ENCODE measurements at places on chromosomes 2 and 18.

DNA sequence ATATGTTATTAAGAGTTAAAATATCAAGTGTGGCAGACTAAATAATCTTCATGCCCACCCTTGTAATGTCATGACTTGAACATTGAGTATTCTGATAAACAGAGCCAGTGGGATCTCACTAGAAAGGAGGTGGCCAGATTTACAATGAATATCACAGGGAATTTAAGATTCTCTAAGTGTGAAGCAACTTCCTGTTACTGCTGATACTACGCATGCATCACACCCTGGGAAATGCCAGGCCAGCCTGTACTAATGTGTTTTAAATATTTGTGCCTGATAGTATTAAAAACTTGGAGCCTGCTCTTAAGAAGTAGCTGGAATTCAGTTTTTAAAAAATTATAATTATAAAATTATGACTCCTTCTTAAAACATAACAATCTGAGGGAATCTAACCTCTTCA, 148.3 kb downstream of the LAMA3 start:
- no peak for DNase-seq

DNA sequence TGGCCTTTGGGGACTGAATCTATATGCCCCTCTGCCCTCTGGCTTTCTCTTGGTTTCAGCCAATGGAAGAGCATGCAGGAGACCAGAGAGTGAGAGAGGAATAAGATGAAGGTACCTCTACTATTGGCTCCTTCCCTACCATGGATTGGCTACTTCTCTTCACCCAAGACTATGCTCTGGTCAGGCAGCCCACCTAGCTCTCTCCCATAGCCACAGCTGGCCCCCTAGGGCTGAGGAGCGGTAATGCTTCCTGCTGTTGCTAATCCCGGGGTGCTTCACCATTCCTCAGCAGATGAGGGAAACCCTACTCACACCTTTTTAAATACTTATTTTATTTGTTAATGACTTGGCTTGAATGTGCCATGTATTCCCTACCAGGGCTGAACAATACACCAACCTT, 142.4 kb downstream of the MREG start:
- no peak for DNase-seq

GRCh38 chr2:221931251-221931991, 359.3 kb upstream of the EPHA4 start:
- DNase-seq, result no peak

- DNase-seq, result no peak
Observed at GRCh38 chr18:27860011-27860410, 316.9 kb downstream of the CDH2 start.

DNA sequence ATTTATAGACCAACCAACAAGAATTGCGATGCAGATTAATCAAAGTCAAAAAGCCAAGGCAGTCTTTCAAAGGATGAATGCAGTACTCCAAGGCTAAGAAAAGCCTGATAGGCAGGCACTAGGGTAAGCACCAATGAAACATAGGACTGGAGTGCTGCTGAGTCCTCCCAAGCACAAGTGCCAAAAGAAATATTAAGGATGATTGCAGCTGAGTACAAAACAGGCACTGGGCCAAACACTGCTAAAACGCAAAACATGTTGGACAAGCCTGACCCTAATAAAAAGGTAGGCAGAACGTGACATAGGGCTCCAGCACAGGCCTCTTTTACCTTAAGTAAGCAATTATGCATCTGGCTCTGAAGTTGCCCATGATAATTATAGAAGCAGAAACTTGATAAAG, 160.1 kb upstream of the LRP1B start:
- DNase-seq, result no peak

DNA sequence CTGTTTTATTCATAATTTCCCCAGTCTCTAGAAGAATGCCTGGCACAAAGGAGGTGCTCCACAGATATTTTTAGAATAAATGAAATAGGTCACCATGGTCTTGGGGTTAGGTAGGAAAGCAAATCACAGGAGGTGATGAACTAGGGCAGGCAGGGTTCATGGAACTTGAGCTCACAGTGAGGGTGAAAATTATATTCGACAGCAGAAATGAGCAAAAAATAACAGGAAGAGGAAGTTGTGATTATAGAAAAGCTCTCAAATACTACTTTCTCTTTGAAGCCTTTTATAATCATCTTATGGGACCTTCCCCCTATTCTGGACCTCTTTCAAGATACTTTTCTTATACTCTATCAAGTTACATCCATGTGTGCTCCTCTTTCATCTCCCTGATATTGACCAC, 4.5 kb upstream of the CREB1 start:
- DNase-seq, result no peak

GRCh38 chr2:189629531-189630453, 31.5 kb upstream of the ASNSD1 start:
- no peak for DNase-seq

DNA sequence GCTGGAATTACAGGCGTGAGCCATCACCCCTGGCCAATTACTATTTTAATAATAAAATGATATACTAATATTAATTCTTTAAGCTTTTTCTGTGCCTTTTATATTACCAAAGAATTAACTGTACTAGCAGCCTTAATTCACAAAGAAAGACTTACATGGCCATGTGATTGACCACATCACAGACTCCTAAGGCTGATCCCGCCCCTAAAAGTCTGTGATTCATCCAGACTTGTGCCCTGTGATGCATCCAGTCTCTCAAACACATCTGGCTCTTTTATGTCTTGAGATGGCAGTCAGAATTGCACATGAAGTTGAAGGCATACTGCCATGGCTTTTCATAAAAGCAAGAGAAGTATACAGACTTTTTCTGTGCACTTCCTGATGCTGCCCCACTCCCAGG, 91.7 kb downstream of the DTNA start:
- DNase-seq, result peak; percentile 4

DNA sequence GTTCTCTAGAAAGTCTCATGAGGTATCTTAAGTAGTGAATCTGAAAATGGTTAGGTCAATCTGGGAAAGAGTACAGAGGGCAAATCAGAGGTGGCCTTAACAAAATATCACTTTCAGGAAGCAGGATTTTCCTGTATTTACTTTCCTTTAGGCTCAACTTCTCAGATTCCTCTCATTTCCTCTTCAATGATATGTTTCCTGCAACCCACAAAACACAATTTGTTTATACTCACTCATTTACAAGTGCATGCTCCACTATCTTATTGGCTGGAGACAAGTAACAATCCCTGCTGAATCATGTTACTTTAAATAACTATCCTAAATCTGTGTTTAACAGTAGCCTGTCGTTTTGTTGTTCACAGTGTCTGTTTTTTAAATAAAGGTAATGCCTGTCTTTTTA, 228.1 kb downstream of the DSC3 start:
- DNase-seq, result no peak

DNA sequence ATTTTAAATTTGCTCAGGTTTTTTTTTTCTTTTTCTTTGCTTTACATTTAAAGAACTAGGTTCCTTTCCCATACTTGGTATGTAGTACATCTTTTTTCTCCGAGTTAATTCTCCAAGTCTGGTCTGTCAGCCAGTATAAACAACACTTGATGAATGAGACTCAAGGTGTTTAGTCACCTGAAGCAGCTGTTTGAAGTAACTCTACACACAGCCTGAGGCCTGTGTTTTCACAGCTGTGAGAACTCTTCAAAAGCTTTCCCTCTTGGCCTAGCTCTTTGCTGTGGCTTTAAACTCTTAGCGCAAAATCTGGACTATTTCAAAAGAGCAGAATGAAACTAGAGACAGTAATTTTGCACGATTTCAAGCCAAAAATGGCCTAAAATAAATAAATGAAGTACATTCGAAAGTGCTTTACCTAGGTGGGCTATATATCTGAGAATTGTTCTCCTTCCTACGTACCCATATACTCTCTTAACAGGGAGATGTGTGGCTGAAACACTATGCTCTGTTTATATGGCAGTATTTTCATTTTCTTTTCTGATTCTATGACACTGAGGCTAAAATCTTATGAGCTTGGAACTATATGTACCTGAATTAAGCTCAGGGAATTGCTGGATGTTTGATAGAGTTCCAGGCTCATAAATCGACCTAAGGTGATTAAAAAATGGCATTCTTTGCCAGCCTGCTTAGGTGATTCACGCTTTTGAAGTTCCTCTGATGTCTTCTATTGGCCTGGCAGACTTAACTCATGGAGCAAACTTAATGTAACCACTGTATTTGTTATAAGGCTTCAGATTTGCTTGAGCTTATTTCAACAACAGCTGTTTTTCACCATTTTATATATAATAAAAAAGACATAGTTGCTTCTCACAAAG, 1044.1 kb upstream of the ZEB2 start:
- DNase-seq, result no peak

DNA sequence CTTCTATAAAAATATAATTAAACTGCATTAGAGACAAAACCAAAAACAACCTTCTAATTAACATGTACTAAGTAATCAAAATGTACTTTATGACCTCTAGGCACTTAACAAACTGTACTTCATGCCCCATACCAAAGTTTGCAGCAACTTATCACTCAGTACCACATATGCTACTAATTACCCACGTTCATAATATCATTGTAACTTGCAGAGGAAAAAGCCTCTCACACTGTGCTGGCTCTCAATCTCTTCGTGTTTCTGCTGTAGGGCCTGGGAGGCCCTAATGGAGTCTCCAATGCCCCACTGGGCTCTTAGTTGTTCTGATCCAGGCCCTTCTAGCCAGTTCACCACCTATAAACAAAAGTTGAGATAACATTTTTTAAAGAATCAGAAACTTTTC, 82.1 kb upstream of the CCDC141 start:
- no peak for DNase-seq

GRCh38 chr18:7786569-7786968, 219.5 kb downstream of the PTPRM start:
- DNase-seq, result no peak

- no peak for DNase-seq
Observed at GRCh38 chr2:207746131-207746530, 23.6 kb downstream of the FZD5 start.

- DNase-seq, result no peak
Observed at GRCh38 chr2:215712219-215712868, 276.5 kb upstream of the FN1 start.

DNA sequence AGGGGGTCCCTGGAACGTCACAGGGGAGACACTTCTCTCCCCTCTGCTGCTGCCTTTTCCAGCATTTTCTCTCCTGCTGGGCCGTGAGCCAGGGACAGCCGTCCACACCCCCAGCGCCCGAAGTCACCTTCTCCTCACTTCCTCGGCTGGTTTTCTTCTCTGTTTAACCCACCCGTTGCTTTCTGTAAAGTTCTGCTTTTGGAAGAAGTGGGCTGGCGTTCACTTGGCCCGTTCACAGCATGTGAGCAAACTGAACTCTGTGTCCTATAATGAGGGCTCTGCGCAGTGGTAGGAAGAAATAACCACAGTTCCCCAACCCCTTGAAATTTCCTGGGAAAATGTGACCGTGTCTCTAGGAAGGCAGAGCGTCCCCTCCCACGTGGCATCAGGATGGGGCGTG, 187.0 kb upstream of the HDAC4 start:
- no peak for DNase-seq

GRCh38 chr18:8584798-8585197, 24.4 kb upstream of the RAB12 start:
- no peak for DNase-seq

DNA sequence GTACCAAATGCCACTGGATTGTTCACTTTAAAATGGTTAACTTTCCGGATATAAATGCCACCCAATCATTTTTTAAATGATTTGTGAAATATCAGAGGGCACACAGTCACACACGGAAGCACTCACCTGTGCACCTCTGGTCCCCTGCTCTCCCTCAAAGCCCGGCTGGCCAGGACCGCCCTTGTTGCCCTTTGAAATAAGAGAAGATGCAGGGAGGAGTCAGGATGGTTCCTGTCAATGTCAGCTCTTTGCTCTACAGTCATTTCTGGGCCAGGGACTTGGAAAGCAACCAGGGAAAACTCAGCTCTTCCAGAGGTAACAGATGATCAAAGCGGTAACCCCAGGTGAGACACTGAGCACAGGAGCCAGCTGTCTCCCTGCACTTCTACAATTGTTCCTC, 60.7 kb downstream of the COL6A3 start:
- no peak for DNase-seq

- DNase-seq, result no peak
Observed at GRCh38 chr18:3401669-3402620, 48.0 kb upstream of the TGIF1 start.

DNA sequence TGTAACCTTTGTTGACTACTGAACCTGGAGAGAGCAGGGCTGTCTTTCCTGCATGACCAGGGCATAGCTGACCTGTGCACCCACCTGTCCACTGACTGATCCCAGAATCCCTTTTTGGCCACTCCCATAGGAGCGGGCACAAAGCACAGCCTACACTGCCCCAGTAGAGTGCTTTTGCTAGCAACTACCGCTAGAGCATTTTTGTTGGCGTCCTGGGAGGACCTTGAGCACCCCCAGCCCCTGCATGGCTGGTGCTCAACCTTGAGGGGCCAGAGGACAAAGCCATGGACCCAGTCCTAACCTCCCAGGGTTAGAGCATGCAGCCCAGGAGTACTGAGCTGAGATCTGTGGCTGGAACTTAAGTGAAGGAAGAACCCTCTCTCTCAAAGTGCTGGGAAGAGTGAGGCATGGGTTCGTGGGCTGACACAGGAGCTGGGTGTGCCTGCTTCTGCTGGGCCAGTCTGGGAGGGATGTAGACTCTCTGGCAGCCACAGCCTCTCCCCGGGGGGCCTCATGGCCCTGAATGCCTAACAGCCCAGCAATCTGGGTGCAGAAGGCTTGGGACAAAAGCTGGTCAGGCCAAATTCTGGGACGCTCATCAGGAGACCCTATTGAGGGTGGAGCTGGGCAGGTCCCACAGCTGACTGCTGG, 140.0 kb downstream of the GALNT1 start:
- no peak for DNase-seq

- DNase-seq, result no peak
Observed at GRCh38 chr2:21244161-21244560, 120.4 kb downstream of the TDRD15 start.

DNA sequence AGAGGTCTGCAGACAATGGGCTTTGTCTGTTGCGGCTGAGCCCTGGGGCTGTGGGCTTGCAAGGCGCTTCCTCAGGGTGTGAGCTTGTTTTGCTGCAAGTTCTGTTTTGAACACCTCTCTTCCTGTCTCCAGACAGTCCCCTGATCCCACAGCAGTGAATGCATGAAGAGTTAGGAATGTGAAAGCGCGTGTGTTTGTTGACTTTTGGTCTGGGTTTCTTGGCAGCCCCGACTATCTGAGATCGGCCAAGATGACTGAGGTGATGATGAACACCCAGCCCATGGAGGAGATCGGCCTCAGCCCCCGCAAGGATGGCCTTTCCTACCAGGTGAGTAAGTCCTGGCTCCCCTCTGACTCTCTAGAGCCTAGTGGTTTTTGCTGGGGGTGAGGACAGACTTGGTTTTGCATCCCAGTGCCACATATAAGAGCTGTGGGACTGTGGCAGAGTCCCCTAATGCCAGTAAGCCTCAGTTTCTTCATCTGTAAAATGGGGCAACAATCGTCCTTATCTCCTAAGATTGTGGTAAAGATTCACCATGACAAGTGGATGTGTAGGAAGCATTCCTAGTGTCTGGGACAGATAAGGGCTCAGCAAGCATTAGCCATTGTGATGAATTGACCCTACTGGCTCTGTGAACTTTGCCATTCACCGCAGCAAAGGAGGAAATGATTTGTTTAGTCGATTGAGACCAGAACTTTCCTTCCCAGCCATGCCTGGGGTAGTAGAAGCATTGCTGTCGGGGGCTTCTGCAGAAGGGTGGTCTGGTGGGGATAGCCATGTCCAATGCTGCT, 3.0 kb downstream of the LBH start:
- DNase-seq, result no peak

Data from activated CD4-positive, alpha-beta T cell treated with anti-CD3 and anti-CD28 coated beads, Interleukin-2, amount 50 U/mL, for 24 hours (primary cell).